ENCODE measurements at places on chromosomes 5 and 9.
A peak's percentile ranks its signal among the peaks of the same experiment; 100 is the strongest.

DNA sequence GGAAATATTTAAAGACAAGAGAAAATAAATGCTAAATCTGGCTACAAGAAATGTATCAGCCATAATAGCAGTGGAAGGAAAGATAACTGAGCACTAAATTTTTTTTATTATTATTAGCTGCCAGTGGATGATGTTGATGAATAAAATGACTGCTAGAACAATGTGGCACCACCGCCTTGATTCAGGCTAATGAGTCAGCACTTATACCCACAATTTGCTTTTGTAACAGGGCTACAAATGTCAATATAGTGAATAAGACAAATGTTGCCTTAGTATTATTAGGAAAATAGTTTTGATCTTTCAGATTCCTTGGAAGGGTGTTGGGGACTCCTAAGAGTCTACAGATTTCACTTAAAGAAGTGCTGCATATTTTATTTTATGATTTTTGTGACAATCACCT is 555.2 kb upstream of the GRAMD2B start:
- DNase-seq: no peak

GRCh38 chr9:110308633-110309038 is 29.0 kb downstream of the TXNDC8 start:
- no peak for DNase-seq

- DNase-seq: no peak
Measured at GRCh38 chr9:72980600-72981265, 27.9 kb upstream of the ALDH1A1 start.

- DNase-seq: no peak
Measured at GRCh38 chr5:159640446-159640845, 275.8 kb upstream of the ADRA1B start.

- no peak for DNase-seq
Measured at GRCh38 chr5:58156361-58156760, 303.5 kb downstream of the PLK2 start.

- DNase-seq: peak; percentile 12
Measured at GRCh38 chr5:88979244-88979643, 96.3 kb upstream of the MEF2C start.

- peak; percentile 5 for DNase-seq
Measured at GRCh38 chr5:114101153-114101552, 260.7 kb upstream of the KCNN2 start.

DNA sequence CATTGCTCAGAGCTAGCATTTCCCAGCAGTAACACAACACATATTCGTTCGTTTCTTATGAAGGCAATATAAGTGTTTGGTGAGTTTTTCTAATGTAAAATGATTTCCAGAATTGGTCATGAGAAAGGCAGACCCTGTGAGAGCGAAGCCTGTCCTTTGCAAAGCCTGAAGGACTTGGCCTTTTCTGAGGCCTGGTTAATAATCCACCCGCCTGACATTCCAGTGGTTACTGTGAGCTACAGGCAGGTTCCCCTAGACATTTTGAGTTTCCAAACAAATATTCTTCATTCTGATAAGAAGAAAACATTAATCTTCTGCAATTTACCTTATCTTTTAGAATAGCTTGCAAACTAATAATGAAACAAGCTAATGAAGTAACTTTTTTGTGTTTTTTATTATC is 38.0 kb downstream of the ADAMTS16 start:
- no peak for DNase-seq

DNA sequence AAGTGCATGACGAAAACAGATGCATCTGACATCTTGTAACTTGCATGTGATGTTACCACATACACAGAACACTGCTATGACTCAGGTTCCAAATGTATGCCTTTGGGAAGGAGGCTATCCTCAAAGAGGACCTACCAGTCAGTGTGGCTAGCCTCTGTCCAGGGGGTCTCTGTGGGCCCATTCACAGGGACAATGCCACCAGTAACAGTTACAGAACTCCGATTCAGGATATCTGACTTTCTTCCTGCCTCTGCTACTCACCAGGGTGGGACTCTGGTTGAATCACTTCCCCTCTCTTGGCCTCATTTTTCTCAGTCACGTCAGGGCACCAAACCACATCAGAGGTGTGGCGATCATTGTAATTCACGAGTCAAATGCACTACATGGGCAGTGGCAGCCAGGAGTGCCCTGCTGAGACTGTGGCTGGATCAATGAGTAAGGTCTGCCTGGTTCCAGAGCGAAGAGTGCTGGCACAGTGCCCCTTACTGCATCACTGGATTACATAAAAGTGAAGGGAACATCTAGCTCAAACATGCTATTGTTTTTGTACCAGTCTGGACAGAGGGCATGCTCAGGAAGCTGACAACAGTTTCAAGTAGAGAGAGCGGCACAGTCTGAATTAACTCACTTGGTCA is 13.2 kb downstream of the ATOX1 start:
- peak; percentile 48 for DNase-seq

GRCh38 chr5:124678468-124678867 is 68.0 kb downstream of the ZNF608 start:
- no peak for DNase-seq
